A549 treated with ZK216348 at 1 μM for 4 hours (cell line): ENCODE measurements at places on chromosomes 16 and 17. TPM values are rescaled to one million over a fixed set of nuclear protein-coding genes. Genes with fewer than 3 reads are reported as not detected.

The CA7 gene
- not detected in 5 replicates for total RNA-seq

The ACSM2A gene
- not detected in 5 replicates for total RNA-seq

The TLCD1 gene
- 31.0 to 54.2 TPM (median 46.9 TPM) in 5 replicates for total RNA-seq

The FAM234A gene
- 35.5 to 52.7 TPM (median 48.7 TPM) in 5 replicates for total RNA-seq

The KRT20 gene
- total RNA-seq: 0.18 to 0.61 TPM (median 0.31 TPM) in 5 replicates

The MYH2 gene
- total RNA-seq: not detected in 5 replicates

The NPIPB13 gene
- 0.62 to 3.6 TPM (median 2.0 TPM) in 5 replicates for total RNA-seq

The CCP110 gene
- 5.9 to 10.3 TPM (median 9.1 TPM) in 5 replicates for total RNA-seq

The KRT23 gene
- total RNA-seq: 0.08 to 0.31 TPM (median 0.18 TPM) in 3 of 5 replicates, not detected in the others

The SLFN12L gene
- total RNA-seq: not detected in 5 replicates

The SLC52A1 gene
- 0.33 to 1.1 TPM (median 0.75 TPM) in 5 replicates for total RNA-seq

The DHRS7C gene
- not detected in 5 replicates for total RNA-seq

The NUPR1 gene
- total RNA-seq: 11.9 to 21.8 TPM (median 15.3 TPM) in 5 replicates

The SULT1A1 gene
- 4.8 to 6.1 TPM (median 5.5 TPM) in 5 replicates for total RNA-seq

The NEUROD2 gene
- total RNA-seq: 0.18 TPM in 1 of 5 replicates, not detected in the others

The PIGS gene
- 53.5 to 67.3 TPM (median 60.9 TPM) in 5 replicates for total RNA-seq

The NQO1 gene
- 2,344 to 2,620 TPM (median 2,459 TPM) in 5 replicates for total RNA-seq

The KCNH4 gene
- total RNA-seq: 0.18 to 0.48 TPM (median 0.33 TPM) in 5 replicates

The HCRT gene
- total RNA-seq: 0.55 TPM in 1 of 5 replicates, not detected in the others

The B4GALNT2 gene
- 0.18 to 0.57 TPM (median 0.45 TPM) in 5 replicates for total RNA-seq

The MFAP4 gene
- total RNA-seq: not detected in 5 replicates

The RASL10B gene
- 0.12 to 0.15 TPM (median 0.14 TPM) in 4 of 5 replicates, not detected in the other for total RNA-seq

The ZNF747 gene
- 2.7 to 4.7 TPM (median 4.1 TPM) in 5 replicates for total RNA-seq

The CEP295NL gene
- total RNA-seq: 0.21 to 0.64 TPM (median 0.64 TPM) in 5 replicates

The CTRB1 gene
- not detected in 5 replicates for total RNA-seq

The KDM6B gene
- 9.3 to 23.7 TPM (median 15.1 TPM) in 5 replicates for total RNA-seq

The DRC3 gene
- 1.8 to 2.8 TPM (median 2.4 TPM) in 5 replicates for total RNA-seq

The CD300LF gene
- total RNA-seq: not detected in 5 replicates

The SRRM2 gene
- 263 to 471 TPM (median 435 TPM) in 5 replicates for total RNA-seq

The SULT1A2 gene
- total RNA-seq: 0.12 TPM in 1 of 5 replicates, not detected in the others

The GPR142 gene
- not detected in 5 replicates for total RNA-seq

The NPIPB8 gene
- not detected in 5 replicates for total RNA-seq

The ZSCAN10 gene
- total RNA-seq: not detected in 5 replicates

The HSPB9 gene
- not detected in 5 replicates for total RNA-seq

The CFAP119 gene
- 4.3 to 10.0 TPM (median 8.4 TPM) in 5 replicates for total RNA-seq

The BPTF gene
- 29.9 to 46.2 TPM (median 37.8 TPM) in 5 replicates for total RNA-seq

The RGS11 gene
- 2.2 to 7.1 TPM (median 4.4 TPM) in 5 replicates for total RNA-seq
